ENCODE measurements at places on chromosomes 7 and 10. TPM values are rescaled to one million over a fixed set of nuclear protein-coding genes. Genes with fewer than 3 reads are reported as not detected.

Gene BEND7
- total RNA-seq: 11.6 TPM

Gene MORN4
- 11.9 TPM for total RNA-seq

Gene PRRT4
- 0.24 TPM for total RNA-seq

Gene NSMCE4A
- total RNA-seq: 60.5 TPM

Gene CTAGE15
- total RNA-seq: 1.7 TPM

Gene SLC18A2
- total RNA-seq: 3.0 TPM

Gene C10orf105
- total RNA-seq: 0.26 TPM

Gene PMS2
- 18.4 TPM for total RNA-seq

Gene MRLN
- not detected for total RNA-seq

Gene CAV2
- total RNA-seq: 4.7 TPM

Gene IFIT2
- total RNA-seq: 0.09 TPM

Gene PHTF2
- total RNA-seq: 17.0 TPM

Gene FAM25C
- not detected for total RNA-seq

DNA sequence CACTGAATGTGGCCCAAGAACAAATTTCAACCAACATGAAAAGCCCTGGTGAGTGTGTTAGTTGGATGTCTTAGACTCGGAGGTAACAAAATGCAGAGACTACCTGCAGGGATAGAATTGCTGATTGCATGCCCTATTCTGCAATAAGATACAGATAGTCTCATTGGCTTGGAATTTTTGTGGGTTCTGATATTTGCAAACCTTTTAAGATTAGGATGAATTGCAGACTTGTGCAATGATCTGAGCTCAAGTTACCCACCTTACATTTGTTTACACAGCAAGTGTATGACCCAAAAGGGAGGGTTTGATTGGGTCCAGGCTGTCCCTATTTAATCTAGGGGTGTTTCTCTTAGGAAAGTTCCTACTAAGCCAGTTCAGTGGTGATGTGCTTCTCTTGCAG is 45.4 kb downstream of the GPR37 start:
- no peak for DNase-seq

GRCh38 chr10:114516356-114516755 is 112.1 kb upstream of the AFAP1L2 start:
- no peak for DNase-seq

DNA sequence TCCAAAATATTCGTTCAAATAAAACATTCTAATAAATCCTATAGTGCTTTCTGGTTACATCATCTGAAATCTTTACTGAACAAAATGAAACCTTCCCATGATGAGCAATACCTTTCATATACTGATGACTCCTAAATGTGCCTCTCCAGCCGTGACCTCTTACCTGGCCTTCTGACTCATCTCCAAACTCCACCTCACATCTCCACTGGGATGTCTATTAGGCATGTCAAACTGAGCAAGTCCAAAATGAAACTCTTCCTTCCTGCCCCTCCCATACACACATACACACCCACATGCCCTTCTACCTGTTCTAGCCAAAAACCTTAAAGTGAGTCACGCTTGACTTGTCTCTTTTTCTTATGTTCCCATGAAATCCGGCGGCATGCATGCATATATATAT is 22.9 kb downstream of the GSAP start:
- no peak for DNase-seq

DNA sequence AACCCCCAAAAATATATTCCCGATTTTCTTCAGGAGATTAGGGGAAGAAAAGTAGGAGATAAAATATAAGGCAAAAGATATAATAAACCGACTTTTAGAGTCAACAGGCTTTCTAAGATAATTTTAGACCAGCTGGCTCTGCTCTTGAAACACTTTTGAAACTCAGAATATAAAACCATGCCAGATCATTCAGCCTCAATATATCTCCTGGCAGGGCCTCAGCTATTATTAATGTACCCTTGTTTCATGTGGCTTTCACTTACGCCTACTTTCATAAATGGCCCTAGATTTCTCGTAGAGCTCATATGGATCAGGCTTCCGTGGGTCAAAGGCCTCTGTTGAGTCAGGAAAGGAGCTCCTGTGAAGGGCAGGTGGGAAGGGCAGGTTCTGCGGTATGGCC is 396.0 kb downstream of the PHTF2 start:
- no peak for DNase-seq

GRCh38 chr7:135901585-135902540 is 75.3 kb downstream of the MTPN start:
- DNase-seq: no peak

- DNase-seq: no peak
Observed at GRCh38 chr10:92800134-92800733, 48.1 kb upstream of the EXOC6 start.

DNA sequence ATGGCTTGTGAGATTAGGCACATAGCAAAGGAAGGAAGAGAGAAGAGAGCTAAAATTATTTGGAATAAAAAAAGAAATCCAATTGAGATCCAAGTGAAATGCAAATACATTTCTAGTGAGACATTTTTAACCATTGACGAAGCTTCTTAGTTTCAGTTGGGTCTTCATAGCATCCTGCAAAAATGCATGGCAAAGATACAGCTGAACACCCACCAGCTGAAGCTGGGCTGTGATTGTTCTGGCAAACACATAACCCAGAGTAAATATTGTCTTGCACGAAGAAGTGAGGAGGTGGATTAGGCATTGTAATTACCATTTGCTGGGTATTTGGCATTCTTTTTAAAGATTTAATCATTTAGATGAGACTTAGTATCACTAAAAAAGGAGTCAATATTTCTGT is 409.4 kb downstream of the GRM8 start:
- no peak for DNase-seq

DNA sequence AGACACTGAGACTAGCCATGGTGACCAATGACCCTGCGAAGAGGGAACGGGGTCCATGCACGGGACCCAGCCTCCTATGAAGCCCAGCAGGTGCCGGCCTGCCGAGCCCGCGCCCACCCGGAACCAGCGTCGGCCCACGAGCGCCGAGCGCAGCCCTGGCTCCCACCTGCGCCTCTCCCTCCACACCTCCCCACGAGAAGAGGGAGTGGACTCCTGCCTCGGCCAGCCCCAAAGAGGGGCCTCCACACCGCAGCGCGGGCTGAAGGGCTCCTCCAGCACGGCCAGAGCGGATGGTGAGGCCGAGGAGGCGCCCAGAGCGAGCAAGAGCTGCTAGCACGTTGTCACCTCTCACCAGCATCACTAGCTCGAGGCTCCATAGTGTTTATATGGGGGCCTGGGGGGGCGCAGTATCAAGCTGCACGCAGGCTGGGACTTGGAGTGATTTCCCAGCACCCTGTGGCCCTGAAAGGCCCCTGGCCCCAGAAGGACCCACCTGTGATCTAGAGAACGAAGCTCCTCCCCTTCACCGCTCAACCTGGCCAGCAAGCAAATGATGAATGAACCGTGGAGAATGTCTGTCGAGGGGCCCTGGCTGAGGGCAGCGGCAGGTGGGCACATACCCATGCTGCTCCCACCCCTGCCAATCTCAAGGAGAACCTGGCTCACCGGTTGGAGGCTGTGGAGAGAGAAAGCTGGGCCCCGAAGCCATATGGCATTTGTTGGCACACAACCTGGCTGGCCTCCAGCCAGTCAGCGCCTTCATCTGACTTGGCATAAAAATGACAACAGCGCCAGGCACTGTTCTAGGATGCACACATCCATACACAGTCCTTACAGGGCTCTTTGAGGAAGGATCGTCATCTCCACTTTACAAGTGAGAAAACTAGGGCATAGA is 30.7 kb downstream of the GHRHR start:
- DNase-seq: no peak

DNA sequence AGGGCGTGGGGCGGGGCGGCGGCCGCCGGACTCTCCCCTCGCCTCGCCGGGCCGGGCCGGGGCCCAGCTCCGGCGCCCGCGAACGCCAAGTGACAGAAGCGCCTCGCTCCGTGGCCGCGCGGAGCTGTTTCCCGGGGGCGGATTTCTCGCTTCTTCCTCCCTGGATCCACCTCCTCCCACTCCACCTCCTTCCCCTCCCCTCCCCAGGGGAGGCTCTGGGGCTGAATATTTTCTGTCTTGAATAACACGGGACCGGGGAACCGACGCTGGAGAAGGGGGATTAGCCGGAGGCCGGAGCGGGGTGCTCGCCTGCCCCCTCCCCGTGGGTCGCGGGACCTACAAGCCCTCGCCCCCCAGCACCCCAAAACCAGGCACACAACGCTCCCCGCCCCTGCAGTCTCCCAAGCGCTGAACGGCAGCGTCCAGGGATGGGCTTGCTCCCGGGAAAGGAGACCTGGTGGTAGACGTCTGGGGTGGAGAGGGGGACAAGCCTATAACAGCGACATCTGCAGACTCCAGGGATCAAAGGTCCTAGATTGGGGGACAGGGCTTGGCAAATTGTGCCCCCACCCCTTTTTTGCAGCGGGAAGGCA is at the start of gene ARHGAP21:
Gene ARHGAP21 (minus strand): TSS at position 100 of the 593 bp plus-strand sequence. CDS start 1,988 bp downstream, outside the sequence.
- DNase-seq: peak; percentile 61

DNA sequence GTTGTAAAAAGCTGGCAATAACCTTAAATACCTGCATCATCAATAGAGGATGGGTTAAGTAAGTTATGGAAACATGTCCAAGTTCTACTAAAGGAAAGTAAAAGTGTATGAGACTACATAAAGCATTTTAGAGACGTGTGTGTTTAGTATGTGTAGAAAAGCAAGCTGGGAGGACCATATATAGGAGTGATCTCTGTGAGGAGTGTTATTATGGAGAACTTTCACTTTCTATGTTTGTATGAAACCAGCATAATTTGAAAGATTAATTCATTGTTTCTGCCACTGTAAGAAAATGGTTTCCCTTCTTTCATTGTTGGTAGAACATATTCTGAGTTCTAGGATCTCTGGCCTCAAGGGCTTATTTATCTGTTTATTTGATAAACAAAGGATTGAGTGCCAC is 19.2 kb upstream of the PDLIM1 start:
- DNase-seq: no peak

- DNase-seq: no peak
Observed at GRCh38 chr10:131425752-131426533, 114.4 kb upstream of the TCERG1L start.

DNA sequence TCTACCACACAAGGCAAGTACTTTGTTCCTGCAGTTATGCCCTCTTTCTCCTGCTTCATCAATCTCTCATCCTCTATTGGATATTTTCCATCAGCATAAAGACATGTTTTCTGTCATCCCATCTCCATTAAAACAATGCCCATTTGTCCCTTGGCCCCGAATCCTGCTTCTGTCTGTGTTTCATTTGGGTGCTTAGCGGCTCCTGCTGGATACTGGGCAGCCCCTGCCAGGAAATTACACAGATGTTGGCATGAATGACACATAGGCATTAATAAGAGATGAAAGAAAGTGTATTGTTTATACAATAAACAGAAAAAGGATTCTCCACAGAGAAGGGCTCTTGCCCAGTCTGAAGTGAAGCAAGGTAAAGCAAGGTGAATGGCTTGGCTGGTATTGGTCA is 765.3 kb downstream of the REEP3 start:
- DNase-seq: no peak

DNA sequence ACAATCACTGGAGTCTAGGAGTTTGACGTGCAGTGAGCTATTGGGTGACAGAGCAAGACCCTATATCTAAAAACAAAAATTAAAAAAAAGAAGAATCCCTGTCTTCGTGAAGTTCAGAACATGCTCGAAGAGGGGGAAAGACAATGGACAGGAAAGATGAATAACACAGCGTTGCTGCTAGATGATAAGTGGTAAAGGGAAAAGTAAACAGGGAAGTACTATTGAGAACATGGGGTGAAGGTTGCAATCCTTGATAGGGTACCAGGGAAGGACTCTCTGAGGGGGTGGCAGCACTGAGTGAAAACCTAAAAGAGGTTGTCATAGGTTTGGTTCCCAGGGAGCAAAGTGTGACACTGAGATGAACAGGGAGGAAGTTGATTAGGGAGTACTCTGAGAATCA is 2.8 kb upstream of the ABRAXAS2 start:
- DNase-seq: no peak

- DNase-seq: no peak
Observed at GRCh38 chr10:30800368-30800767, 170.8 kb upstream of the LYZL2 start.

- DNase-seq: no peak
Observed at GRCh38 chr10:7185367-7185690, 225.5 kb downstream of the SFMBT2 start.

DNA sequence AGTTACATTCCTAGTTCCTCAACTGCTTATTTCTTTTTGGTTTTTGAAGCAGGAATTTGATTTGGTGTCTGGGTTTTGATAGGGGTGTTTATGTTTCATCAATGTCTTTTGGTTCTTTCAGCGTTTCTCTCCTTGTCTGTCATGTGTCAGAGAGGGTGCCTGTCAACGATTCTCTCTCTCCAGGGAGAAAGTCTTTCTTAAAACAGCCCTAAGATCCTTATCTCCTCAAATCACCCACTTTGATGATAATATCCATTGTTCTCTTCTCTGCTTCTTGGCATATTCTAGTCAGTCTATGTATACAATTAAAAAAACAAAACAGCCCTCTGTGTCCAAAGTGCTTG is 77.2 kb downstream of the TCF7L2 start:
- DNase-seq: no peak

- no peak for DNase-seq
Observed at GRCh38 chr10:128230401-128230800, 104.2 kb upstream of the MKI67 start.

DNA sequence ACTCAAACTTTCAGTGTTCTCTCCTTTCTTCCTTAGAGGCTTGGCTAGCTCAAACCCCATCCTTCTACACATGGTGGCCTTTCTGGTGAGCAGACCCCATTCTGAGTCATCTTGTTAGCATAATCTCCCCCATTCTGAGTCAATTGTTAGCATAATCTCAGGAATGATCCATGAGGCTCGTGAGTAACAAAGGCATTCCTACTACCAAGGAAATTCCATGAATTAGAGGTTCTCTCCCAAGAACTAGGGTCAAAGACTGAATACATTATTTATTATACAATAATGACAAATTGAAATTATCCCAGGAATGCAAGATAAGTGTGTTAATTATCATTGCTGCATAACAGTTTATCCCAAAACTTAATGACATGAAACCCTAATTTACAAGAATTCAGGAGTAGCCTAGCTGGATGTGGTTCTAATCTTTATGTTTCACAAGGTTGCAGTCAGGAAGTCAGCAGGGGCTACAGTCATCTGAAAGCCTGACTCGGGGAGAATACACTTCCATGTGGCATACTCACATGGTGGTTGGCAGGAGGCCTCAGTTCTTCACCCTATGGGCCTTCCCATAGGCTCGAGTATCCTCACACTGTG is 100.2 kb downstream of the MMRN2 start:
- peak; percentile 63 for DNase-seq

DNA sequence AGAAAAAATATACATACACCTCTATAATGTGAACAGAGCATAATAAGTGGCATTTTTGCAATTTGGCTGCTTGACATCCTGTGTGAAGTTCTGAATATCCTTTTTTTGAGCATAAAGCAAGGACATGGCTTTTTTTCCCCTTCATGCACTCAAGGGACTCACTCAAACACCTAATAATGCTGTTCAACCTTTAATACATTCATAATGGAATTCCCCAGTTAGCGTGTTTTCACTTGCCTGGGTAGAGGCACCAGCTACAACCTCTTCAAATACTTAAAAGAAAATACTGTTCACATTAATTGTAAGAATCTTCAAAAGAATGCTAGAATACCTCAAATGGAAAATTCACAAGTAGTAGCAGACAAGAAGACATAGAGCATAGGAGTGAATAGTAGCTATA is 316.8 kb downstream of the PCDH15 start:
- DNase-seq: no peak
